ENCODE measurements at places on chromosomes 16 and 17.

DNA sequence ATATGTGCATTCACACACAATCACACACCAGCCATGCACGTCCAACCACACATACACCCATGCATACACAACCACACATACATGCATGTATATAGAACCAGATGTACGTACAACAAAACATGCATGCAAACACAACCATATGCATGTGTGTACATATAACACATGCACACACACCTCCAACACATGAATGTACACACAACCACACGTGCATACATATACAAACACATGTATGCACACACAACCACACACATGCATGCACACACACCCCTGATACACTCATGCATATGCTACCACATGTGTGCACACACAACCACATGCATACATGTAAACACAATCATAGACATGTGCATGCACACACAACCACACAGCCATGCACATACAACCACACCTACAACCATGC, 52.0 kb upstream of the SDK2 start:
- DNase-seq: no peak

GRCh38 chr17:34051046-34051445, 204.0 kb upstream of the CCL2 start:
- DNase-seq: no peak

GRCh38 chr16:10338426-10338825, 47.4 kb upstream of the ATF7IP2 start:
- peak; percentile 71 for DNase-seq

DNA sequence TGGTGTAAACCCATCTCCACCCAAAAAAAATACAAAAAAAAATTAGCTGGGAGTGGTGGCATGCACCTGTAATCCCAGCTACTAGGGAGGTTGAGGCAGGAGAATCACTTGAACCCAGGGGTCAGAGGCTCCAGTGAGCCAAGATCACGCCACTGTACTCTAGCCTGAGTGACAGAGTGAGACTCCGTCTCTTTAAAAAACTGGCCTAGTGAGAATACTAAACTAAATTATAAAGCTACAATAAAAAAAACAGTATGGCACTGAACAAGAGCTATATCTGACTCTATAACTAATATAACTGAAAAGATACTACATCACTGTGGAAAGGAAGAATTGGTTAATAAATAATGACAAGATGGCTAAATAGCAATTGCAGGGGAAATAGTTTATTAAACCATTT, 6.4 kb downstream of the SMURF2 start:
- DNase-seq: no peak

DNA sequence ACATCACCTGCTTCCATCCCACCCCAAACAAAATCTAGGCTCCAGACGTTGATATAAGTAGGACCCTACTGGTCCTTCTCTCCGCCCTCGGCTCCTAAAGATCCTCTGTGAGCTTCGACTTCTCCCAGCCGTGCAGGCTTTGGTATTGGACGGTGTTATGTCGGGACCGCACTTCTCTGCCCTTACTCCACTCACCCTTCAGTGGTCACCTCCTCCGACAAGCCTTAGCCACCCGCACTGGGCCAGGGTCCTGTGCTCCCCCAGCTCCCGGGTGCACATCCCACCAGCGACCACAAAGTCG, 1.6 kb downstream of the PSMB10 start:
- DNase-seq: no peak

- no peak for DNase-seq
These were observed 178.0 kb downstream of the WWOX start for GRCh38 chr16:78277321-78278055.

DNA sequence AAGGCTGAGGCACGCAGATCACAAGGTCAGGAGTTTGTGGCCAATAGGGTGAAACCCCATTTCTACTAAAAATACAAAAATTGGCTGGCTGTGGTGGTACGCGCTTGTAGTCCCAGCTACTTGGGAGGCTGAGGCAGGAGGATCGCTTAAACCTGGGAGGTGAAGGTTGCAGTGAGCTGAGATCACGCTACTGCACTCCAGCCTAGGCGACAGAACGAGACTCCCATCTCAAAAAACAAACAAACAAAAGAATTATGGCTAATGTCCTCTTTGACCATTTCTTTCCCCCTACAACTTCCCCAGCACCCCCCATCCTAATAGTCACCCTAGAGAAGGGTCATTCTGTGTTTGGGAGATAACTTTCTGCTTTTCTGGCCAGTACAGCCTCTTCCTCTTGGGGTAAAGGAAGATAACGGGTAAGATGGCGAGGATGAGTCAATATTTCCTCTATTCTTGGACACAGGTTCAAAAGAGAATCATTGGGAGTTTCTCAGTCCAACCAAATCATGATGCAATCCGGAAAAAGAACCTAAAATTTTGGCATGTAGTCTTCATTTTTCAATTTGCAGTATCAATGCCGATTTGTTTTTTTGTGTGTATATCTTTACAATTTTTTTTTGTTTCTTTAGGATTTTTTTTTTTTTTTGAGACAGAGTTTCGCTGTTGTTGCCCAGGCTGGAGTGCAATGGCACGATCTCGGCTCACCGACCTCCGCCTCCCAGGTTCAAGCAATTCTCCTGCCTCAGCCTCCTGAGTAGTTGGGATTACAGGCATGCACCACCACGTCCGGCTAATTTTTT, 107.6 kb upstream of the MED13 start:
- DNase-seq: no peak

DNA sequence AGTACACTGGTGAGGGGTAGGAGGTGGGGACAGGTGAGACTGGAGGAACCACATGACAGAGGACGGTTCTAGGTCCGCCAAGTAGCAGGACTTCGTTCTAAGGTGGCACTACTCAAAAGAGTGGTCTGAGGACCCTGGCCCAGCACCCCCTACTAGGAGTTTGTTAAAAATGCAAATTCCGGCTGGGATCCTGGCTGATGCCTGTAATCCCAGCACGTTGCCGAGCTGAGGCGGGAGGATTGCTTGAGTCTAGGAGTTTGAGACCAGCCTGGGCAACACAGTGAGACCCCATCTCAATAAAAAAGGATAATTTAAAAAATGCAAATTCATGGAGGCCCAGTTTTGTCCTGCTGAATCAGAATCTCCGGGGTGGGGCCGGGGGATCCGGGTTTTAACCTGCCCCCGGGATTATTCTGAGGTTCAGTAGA, 59.1 kb downstream of the WSB1 start:
- DNase-seq: peak; percentile 64

DNA sequence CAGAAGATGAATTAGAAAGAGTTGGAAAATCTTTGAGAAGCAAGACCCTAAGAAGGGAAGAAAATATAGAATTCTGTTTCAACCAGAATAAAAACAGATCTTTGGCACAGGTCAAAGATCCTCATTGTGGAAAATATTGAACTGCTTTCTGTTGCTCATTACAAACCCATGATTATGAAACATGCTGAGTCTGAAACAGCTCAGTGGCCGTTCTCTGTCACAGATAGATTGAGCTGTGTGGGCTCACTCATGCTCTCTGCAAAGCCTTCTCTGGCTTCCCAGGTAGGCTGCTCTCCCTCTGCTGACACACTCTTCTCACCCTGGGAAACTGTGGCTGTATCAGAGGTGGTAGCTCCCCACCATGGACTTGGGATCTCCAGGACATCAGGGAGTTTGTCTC, 3.4 kb upstream of the KRT38 start:
- no peak for DNase-seq

- no peak for DNase-seq
These were observed 6.7 kb downstream of the SYNGR2 start for GRCh38 chr17:78174870-78175642.

DNA sequence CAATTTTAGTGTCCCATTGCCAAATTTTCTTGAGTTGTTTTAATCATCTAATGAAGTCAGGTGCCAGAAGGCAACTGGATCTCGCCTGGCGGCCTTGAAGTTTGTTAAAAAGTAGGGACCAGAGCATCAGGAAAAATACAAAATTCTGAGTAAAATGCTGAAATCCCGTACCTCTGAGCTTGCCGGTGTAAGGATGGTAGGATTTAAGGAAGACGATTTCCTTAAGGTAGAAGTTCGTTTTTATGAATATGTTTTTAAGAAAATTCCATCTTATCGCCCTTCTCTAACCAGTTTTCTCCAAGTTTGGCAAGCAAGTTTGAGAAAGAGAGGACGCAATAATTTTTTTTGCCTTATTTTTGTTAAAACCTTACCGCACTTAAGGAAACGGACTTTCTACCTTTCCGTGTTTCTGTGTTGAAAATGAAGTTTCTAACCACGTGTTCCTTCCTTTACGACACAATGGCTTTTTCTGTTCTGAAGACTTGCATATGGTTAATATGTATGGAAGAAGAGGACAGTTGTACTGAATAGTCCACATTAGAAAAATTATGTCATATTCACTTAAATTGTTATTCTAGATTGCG, 748 bp downstream of the ATF7IP2 start:
- DNase-seq: no peak

- DNase-seq: no peak
These were observed 11.7 kb upstream of the CETP start for GRCh38 chr16:56950051-56950450.

- no peak for DNase-seq
These were observed 32.9 kb upstream of the CLEC18A start for GRCh38 chr16:69918241-69918640.

- no peak for DNase-seq
These were observed 110.2 kb upstream of the TNRC6C start for GRCh38 chr17:77848257-77848656.

- DNase-seq: peak; percentile 50
These were observed 14.4 kb upstream of the DOK4 start for GRCh38 chr16:57500578-57501111.

- DNase-seq: peak; percentile 62
These were observed 25.3 kb upstream of the ZNF469 start for GRCh38 chr16:88357317-88358022.

- no peak for DNase-seq
These were observed 8.1 kb downstream of the ANKRD11 start for GRCh38 chr16:89482150-89482816.

- DNase-seq: no peak
These were observed 1561.3 kb upstream of the GOT2 start for GRCh38 chr16:60295451-60295850.

- no peak for DNase-seq
These were observed 267.4 kb upstream of the PSMD7 start for GRCh38 chr16:74029115-74029792.

GRCh38 chr16:66081775-66082366, 284.6 kb upstream of the CDH5 start:
- no peak for DNase-seq

GRCh38 chr17:4542726-4543191, 12.4 kb downstream of the MYBBP1A start:
- DNase-seq: peak; percentile 52

DNA sequence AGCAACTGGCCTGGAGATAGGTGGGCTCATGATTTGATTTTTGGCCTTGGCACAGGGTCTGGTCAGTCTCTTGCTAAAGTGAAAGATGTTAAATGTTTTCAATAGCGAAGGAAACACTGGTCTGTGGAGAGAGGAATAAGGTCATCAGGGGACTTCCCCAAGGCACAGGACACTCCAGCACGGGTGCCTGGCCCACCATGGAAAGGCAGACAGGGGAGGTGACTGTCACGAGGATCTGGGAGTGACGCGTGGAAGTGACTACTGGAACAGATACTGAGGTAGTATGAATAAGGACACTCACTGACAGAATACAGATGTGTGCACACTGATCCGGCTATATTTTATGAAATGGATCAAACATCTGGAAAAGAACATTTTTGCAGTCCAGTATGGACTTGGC, 16.7 kb upstream of the ICAM2 start:
- DNase-seq: peak; percentile 39

DNA sequence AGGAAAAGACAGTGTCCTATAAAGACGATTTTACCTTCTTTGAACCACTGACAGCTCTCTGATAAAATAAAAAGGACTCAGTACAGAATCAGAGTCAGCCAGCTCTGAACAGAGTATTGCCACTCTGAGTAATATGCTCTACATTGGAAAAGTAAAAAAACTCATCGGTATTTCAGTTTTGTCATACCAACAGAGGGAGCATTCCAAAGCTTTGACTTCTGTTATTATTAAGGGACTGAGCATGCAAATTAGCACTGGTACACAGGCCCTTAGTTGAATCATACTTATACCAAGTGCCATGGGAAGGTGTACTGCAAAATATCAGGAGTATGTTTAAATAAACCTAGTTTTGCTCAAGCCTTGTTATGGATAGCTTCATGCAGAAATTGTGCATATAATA, 509.0 kb upstream of the KIF2B start:
- no peak for DNase-seq

- no peak for DNase-seq
These were observed 718 bp downstream of the NDUFAB1 start for GRCh38 chr16:23595246-23595950.

GRCh38 chr16:86424985-86425384, 85.3 kb upstream of the FOXF1 start:
- no peak for DNase-seq

- DNase-seq: peak; percentile 77
These were observed 96.5 kb downstream of the ANKRD11 start for GRCh38 chr16:89393738-89394406.

DNA sequence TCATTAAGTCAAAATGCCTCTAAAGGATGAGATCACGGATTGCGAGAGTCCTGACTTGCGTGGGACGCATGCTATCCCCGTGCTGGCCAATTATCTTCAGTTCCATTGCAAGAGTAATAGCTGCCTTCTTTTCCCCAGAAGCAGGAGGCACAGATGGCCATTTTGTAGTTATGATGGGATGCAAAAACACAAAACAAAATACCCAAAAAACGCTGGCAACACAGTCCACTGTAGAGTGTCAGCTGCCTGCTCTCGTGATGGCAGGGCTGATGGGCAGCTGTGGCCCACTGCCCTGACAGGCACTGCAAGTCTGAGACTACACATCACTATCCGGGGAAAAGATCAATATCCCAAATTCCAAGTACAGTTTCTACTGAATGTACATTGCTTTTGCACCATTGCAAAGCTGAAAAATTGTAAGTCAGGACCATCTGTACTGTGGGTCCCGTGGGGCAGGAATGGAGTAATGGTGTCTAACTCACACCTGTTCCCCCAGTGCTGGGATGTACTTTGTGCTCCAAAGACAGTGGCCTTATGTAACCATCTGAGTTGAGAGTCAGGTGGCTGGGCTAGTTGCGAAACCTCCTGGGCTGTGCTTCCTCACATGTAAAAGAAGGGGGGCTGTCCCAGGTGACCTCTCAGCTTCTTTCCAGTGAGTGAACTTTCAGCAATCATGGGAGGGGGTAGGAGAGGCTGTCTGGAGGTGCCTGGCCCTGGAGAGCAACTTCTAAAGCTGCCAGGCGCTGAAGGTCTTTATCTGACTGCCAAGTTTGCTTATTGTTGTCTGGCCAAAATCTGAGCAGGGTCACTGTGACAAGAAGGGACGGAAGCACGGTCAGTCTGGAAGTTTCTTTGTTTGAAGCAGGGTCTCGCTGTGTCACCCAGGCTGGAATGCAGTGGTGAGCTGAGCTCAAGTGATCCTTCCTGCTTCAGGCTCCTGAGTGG, 4.7 kb downstream of the SLC47A1 start:
- peak; percentile 69 for DNase-seq

GRCh38 chr16:53090591-53091411, 36.0 kb downstream of the CHD9 start:
- peak; percentile 99 for DNase-seq

Data from sigmoid colon (tissue), 7 donors.